ENCODE measurements at places on chromosomes 3 and 15.
A peak's percentile ranks its signal among the peaks of the same experiment; 100 is the strongest.

- no peak for DNase-seq
Measured at GRCh38 chr3:178532476-178532875, 3.8 kb upstream of the KCNMB2 start.

- no peak for DNase-seq
Measured at GRCh38 chr3:78090382-78090781, 1050.5 kb downstream of the ROBO2 start.

DNA sequence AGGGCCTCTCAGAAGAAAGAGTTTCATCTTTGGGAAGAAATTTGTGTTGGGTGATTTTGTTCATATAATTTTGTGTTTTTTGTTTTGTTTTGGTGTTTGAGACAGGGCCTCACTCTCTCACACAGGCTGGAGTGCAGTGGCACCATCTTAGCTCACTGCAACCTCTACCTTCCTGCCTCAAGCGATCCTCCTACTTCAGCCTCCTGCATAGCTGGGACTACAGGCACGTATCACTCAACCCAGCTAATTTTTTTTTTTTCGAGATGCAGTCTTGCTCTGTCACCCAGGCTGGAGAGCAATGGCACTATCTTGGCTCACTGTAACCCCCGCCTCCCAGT, 29.0 kb upstream of the PIK3CB start:
- DNase-seq, result no peak

DNA sequence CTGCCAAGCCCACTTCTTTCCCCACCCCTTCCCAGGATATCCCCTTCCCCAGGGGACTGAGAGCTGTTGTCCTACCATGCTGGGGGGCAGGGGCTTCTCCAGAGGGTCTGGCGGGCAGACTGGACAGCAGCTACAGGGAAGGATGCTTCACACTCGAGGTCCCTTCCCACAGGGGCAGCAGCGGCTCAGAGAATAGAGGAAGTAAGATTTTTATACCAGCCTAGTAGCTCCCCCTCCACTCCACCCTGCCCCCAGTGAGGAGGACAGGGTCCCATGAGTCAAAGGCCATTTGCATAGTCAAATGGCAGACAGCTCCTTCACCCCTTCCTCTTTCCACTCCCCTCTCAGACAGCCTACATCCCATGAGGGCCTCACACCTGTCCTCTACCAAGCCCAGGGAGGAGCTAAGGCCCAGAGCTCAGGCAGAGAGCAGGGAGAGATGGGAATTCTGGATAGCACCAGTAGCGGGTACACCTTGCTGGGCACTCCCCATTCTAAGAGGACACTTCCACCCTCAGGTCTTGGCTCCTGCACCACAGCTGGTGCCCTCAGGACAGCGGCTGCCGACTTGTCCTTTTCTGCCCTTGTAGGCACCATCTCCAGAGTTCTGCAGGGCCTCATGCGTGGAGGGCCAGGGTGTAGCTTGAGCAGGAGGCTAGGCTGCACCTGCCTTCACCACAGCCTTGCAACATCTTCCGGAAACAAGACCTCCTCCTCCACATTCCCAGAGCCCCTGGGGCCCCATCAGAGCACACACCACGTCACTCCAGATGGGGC, at the start of gene TLR9:
TSS of gene TLR9 (minus strand) at position 194 of the 777 bp plus-strand sequence. CDS start at position 78, 116 bp downstream.
- no peak for DNase-seq

- no peak for DNase-seq
Measured at GRCh38 chr3:159919873-159920272, 68.8 kb upstream of the IL12A start.

GRCh38 chr3:194058189-194058571, 77.8 kb upstream of the HES1 start:
- peak; percentile 59 for DNase-seq

- DNase-seq, result no peak
Measured at GRCh38 chr3:12316253-12316652, 27.4 kb downstream of the PPARG start.

DNA sequence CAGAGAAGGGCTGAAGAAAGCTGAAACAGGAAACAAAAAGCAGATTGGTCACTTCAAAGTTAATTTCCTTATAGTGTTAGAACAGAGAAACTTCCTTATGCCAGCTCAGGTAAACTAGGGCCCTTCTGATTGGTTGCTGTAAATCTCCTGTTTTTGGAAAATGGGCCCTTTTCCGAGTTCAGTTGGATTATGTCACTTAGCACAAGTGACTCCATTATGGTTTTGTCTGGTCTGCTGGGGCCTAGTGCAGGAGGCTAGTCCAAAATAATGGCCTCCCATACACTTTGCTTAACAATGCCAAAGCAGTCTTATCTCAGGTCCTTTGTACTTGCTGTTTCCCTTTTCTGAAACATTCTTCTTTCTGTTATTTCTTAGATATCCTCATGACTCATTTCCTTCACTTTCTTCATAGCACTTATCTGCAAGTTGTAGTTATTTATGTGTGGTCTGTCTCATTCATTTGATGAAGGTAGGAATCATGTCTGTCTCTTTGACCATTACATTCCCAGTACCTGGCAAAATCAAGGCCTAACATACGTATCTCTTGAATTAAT, 7.7 kb upstream of the DCP1A start:
- peak; percentile 21 for DNase-seq

DNA sequence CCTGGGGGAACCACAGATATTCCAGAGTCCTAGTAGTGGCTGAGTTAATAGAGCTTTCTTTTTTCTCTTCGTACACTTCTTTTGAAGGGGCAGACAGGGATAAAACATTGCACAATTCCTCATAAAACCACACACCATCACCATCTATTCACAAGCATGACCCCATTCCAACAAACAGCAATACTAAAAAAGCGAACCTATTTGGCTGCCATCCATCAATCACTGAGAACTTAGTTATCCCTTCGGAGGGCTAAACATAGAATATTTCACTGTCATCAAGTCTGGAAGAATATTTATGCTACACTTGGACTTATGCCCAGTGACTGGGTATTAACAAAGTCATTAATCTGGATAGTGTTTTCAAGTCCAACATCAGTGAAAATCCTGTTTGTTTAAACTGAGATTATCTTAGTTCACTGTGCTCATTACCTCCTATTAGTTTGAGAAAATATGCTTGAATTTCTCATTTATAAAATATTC, 80.3 kb upstream of the PRTG start:
- DNase-seq, result peak; percentile 13

DNA sequence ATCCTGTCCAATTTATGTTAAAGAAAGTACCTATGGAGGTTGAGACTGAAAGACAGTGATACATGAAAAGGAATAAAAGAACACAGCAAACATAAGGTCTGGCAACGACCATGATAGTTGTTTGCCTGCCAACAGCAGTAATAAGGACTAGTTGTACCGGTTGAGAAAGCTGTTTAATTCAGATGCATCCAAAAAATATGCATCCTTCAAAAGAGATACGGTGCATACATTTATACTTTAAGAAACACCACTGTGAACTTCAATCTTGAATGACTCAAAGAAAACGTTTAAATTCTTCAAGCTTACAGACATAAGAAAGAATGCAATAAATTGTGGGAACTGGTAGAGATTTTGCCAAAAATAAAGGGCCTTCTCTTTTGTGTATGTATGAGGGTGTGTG, 492.1 kb downstream of the NLGN1 start:
- no peak for DNase-seq

DNA sequence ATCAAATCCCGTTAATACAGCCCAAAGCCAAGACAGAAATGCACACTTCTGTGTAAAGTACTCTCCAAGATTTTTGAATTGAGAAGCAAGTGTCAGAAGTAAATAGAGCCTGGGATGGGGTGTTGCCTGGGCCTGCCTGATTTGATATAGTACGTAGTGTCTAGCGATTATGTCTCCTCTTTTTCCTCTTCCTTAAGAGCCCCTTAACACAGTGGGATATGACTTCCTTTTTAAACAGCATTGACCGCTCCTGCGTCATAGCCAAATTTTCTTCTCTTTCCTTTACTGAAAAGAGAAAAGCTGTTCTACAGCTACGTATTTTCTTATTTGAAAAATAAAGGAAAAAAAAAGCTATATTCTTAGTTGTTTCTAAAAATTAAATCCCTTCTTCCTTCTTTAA, 97.7 kb downstream of the PLCL2 start:
- DNase-seq, result no peak

DNA sequence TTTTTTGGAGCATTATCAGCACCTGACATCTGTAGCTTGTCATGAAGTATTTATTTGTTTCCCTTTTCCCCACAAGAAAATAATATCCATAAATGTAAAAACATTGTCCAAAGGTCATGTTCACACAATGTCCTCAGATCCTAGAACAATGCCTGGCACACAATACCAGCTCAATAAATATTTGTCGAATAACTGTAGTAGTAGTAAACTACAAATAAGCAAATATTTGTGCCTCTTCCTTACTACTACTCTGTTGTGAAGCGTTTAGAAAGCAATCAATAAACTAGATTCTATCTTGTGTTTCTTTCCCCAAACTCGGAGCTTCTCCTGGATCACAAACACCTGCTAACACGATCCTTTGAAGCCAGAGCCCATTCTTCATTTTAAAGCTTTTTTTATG, 459.6 kb upstream of the NECTIN3 start:
- DNase-seq, result no peak

DNA sequence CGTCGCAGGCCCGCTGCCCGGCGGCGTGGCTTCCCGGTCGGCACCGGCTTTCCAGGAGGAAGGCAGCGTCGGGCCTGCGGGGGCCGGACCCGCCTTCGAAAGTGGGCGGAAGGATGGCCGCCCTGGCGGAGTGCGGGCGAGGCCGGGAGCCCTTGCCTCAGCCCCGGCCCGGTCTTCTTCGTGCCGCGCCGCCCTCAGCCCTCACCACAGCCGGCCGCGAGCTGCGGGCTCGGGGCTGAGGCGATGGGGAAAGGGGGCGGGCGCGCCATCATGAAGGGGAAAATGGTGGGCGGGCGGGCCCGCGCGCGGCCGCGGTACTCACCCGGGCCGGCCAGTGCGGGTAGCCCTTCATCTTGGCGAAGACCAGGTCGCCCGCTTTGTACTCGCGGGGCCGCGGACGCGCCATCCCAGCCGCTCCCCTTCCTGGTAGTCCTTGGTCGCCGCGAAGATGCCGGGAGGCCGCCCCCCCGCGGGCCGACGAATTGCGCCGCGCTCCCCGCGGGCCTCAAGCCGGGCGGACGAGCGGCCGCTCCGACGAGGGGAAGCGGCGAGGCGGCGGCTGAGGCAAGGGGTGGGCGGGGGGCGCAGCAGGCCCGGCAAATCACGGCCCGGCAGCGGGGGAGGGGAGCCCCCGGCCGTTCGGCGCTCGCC, 489 bp downstream of the HDGFL3 start:
- DNase-seq, result peak; percentile 42

DNA sequence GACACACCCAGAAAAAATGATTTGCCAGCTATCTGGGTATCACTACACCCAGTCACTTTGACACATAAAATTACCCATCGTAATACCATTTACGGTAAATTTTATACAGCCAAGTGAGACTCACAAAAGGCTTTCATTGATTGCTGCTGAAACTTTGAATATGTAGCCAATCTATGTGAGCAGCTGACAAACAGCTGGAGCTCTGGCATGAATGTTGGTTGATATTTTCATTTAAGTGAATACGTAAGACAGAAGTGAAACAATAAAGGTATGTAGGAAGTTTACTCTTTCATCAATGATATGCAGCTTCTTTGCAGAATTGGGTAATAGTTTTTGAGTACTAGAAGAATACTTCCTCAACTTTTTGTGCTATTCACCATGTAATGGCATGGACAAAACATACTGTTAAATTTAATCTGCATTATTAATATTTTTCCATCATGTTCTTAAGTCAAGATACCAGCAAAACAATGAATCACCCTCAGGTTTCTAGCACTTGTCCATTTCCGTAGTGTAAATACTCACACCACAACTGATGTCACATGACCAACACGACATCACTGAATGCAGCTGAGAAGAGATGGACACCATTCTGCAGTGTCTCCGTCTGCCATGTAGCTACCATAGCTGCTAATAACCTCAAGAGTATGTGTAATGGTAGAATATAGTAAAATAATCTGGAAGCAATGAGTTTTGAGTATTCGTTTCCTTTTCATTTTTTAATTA, 205.9 kb upstream of the HES1 start:
- no peak for DNase-seq

DNA sequence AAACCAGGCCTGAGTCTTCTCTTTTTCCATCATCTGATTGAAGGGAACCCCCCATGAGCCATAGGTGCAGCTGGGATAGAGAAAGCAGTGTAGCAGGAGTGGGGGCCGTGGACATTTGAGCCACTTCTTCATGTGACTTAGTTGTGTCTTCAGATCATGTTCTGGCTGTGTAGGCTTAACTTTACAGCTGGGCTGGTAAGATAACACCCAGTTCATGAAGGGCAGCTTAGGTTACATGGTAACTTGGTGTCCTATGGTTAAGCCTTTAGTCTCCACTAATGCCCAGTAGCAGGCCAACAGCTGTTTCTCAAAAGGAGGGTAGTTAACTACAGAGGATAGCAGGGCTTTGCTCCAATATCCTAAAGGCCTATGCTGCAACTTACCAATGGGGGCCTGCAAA, 11.4 kb upstream of the SNRPN start:
- DNase-seq, result no peak

DNA sequence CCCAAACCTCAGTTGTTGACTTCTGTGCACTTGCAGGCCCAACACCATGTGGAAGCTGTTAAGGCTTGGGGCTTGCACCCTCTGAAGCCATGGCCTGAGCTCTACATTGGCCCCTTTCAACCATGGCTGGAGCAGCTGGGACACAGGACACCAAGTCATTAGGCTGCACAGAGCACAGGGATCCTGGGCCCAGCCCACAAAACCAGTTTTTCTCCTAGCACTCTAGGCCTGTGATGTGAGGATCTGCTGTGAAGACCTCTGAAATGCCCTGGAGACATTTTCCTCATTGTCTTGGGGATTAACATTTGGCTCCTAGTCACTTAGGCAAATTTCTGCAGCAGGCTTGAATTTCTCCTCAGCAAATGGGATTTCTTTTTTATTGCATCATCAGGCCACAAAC, 1255.7 kb downstream of the ZPLD1 start:
- DNase-seq, result no peak

DNA sequence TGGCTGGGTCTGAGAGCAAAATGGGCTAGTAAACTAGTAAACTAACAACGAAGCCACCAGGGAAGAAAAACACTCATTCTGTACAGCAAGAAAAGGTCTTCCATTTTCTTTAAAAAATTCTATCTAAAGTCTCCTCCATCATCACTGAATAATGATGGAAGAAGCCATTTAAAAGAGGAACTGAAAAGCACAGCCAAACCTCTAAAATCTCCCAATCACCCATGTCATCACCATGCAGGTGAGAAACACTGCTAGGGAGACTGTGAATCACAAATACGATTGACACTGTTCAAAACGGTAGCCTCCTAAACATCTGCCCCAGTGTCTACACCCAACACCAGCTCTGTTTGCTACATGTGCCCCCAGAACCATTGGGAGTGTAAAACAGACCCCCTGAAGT, 140.4 kb downstream of the RORA start:
- no peak for DNase-seq

- DNase-seq, result peak; percentile 66
Measured at GRCh38 chr3:172125963-172126457, 86.6 kb downstream of the FNDC3B start.

GRCh38 chr3:152811974-152812760, 22.8 kb upstream of the P2RY1 start:
- no peak for DNase-seq

- no peak for DNase-seq
Measured at GRCh38 chr3:76834657-76835056, 205.2 kb upstream of the ROBO2 start.

- no peak for DNase-seq
Measured at GRCh38 chr15:101479851-101480612, 9.5 kb downstream of the PCSK6 start.

- DNase-seq, result peak; percentile 57
Measured at GRCh38 chr3:141237701-141238521, 6.3 kb downstream of the PXYLP1 start.

Data from Daoy (cell line).